ENCODE measurements at places on chromosomes 5 and 9. TPM values are rescaled to one million over a fixed set of nuclear protein-coding genes. Genes with fewer than 3 reads are reported as not detected.

DNA sequence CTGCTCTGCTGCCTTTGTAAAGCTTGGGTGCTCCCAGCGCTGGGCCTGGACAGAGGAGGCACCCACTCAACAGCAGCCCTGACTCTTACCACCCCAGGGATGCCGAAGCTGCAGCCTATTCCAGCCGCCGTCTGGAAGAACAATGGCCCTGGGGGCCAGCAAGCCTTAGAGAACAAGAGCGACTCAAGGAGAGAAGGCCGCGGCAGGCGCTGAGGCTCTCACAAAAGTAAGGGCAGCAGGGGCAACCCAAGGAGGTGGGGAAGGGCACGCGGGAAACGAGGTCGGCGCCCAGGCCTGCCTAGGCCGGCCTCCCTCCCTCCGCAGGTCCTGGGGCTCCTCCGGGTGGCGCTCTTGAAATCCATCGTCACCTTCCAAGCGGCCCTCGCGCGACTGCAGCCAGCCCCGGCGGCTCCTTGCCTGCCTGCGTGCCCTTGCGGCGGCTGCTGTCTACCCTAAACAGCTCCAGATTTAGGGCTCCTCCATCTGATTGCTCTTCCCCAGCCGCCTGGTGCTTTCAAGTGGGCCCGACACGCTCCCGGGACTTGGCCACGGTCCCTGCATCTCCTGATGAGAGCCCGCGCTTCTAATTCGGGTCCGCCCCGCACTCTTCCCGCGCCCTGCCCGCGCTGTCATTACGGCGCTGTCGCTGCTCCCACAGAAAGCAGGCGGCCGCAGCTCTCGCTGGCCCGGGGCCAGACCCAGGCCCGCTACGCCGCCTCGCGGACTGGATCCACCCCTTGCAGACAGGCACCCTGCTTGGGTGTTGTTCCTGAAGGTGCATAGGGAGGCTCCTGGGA is 213.3 kb downstream of the SEMA6A start:
- H3K36me3 ChIP-seq: no peaks in the 10 kb centered on the region
- peak overlapping the region; percentile 16 for H3K4me3 ChIP-seq
- DNase-seq: peak; percentile 68
- peak overlapping the region; percentile 44 for H3K27ac ChIP-seq
- H3K27me3 ChIP-seq: no peaks in the 10 kb centered on the region

DNA sequence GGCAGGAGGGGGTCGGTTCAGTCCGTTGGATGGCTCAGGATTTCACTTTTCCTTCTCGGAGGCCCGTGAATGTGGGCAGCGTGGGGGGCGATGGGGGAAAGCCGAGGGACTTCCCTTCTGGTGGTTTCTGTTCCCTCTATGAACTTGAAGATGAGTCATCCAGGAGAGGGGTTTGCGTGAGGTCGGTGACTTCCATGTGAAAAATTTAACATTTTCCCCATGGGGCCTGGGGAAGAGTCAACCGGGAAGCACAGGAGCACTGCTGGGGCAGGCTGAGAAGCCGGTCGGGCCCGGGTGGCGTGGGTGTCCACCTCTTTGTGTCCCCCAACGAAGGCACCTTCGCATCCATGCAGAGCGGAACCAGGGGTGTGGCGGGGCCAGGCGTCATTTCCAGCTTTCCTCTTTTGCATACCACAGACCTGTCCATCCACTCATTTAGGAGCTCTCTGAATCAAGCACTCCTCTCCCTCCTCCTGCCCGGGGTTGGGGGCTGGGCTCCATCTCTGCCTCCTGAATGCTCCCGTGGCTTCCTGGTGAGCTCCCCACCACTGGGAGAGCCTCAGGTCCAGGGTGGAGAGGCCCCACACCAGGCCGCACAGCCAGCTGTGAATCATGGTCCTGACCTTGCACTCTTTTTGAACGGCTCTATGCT is 68.4 kb downstream of the ANKRD33B start:
- H3K4me1 ChIP-seq: peaks cover 10% of the 10 kb centered on the region
- H3K27ac ChIP-seq: no peak overlapping the region
- H3K36me3 ChIP-seq: no peaks in the 10 kb centered on the region
- DNase-seq: no peak
- no peak overlapping the region for H3K4me3 ChIP-seq

DNA sequence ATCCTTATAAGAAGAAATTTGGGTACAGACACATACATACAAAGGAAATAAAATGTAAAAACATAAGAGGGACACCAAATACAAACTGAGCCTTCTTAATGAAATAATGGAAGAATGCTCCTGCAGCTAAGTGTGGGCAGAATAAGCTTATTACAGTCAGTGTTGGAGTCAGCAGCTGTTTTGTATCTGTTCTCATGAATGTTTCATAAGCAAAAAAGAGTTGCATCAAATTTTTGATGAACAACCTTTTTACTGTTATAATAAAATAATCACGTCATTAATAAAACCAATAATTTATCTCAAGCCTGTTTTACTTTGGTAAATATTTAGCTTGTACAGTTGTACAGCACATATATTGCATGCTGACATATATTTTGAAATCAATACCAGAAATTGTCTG is 545.6 kb downstream of the LRRC70 start:
- no peak overlapping the region for H3K4me3 ChIP-seq
- DNase-seq: no peak
- no peaks in the 10 kb centered on the region for H3K4me1 ChIP-seq
- no peaks in the 10 kb centered on the region for H3K36me3 ChIP-seq
- H3K27me3 ChIP-seq: no peaks in the 10 kb centered on the region
- H3K27ac ChIP-seq: no peak overlapping the region

DNA sequence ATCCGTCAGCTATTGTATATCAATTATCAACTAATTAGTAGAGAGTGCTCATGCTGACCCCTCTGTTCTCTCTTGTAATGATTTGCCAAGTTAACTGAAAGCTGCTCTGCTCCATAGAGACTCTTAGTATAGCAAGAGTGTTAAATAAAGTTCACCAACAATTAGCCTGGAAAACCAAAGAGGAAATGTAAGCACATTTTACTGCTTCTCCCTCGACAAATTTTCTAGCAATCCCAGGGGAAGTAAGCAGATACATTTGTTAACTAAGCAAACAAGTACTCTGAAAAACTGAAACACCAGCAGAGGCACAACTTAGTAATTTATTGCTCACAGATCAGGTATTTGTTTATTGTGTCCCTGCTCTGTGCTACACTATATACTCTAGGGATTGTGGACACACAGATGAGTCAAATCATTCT is 162.2 kb downstream of the GLIS3 start:
- H3K4me1 ChIP-seq: no peaks in the 10 kb centered on the region
- no peak for DNase-seq
- H3K4me3 ChIP-seq: no peak overlapping the region
- no peaks in the 10 kb centered on the region for H3K27me3 ChIP-seq

DNA sequence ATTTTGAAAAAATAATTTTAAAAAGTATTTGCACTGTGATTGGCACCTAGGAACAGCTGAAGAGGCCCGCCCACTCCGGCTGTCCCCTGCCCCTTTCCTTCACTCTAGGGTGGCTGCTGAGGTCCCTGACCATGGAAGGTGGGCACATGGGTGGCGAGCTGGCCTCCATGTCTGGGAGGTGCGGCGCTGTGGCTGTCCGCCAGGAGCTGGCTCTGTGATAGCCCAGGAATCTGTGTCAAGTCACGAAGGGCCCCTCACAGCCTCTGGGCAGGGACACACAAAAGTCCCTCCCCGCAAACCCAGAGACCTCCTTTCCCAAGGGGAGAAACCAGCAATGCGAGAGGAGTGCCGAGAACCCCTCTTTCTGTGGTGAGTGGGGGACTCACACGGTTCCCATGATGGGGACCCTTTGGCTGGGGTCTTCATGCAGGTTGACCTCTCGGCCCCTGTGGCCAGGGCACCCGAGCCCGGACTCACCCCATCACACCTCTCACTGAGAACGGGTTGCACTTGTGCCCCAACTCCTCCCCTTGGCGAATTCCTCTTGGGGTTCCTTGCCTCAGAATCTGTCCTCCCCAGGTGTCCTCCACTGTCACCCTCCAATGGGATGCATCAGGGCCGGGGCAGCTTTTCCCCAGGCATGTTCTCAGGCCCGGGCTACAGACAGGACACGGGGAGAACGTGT is 168.0 kb downstream of the GAPVD1 start:
- no peaks in the 10 kb centered on the region for H3K4me1 ChIP-seq
- H3K27ac ChIP-seq: no peak overlapping the region
- H3K4me3 ChIP-seq: no peak overlapping the region
- H3K27me3 ChIP-seq: no peaks in the 10 kb centered on the region

DNA sequence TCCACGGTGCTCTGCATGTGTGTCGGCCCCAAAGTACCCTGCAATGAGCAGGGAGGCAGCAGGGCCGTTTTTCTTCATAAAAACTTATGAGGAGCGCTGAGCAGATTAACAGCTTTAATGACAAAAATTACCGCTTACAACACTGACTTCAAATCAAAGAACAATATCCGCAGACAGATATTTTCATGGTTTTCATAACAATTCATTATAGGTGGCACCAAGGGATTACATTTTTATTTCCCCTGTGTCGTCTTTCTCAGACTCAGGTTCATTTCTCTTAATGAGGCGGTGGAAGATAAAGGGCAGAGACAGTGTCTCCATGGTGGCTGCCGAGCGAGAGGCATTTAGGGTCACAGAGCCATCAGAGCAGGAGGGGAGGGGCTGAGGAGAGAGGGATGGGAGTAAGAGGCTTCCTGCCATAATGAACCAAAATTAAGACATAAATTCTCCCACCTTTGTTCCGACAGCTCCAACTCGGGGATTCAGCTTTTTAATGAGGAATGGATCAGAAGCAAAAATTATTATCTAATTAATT is 240.7 kb upstream of the CLINT1 start:
- no peaks in the 10 kb centered on the region for H3K27me3 ChIP-seq
- H3K36me3 ChIP-seq: no peaks in the 10 kb centered on the region
- no peak overlapping the region for H3K4me3 ChIP-seq

DNA sequence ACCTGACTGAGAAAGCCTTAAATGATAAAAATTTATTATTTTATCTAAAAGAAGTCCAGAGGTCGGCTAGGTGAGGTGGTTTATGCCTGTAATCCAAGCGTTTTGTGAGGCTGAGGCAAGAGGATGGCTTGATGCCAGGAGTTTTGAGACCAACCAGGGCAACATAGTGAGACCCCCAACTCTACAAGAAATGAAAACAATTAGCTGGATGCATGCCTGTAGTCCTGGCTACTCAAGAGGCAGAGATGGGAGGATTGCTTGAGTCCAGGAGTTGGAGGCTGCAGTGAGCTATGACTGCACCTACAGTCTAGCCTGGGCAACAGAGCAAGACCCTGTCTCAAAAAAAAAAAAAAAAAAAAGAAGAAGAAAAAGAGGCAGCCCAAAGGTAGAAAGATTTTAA is 179.9 kb upstream of the KIF2A start:
- no peak overlapping the region for H3K4me3 ChIP-seq
- no peaks in the 10 kb centered on the region for H3K36me3 ChIP-seq
- DNase-seq: no peak
- no peaks in the 10 kb centered on the region for H3K27me3 ChIP-seq
- H3K27ac ChIP-seq: no peak overlapping the region
- H3K4me1 ChIP-seq: no peaks in the 10 kb centered on the region

DNA sequence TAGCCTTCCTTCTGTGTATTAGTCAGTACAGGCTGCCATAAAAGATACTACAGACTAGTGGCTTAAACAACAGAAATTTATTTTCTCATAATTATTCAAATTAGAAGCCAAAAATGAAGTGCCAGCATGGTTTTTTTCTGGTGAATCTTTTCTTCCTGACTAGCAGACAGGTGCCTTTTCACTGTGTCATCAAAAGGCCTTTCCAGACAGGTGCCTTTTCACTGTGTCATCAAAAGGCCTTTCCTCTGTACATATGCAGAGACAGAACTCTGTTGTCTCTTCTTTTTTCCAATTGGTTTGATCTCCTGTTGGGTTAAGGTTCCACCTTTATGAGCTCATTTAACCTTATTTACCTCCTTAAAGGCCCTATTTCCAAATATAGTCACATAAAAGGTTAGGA is 599.9 kb downstream of the ISL1 start:
- no peaks in the 10 kb centered on the region for H3K27me3 ChIP-seq
- H3K36me3 ChIP-seq: no peaks in the 10 kb centered on the region
- no peaks in the 10 kb centered on the region for H3K4me1 ChIP-seq
- no peak overlapping the region for H3K27ac ChIP-seq

GRCh38 chr5:111735583-111736270 is 21.3 kb downstream of the NREP start:
- H3K27me3 ChIP-seq: no peaks in the 10 kb centered on the region
- no peaks in the 10 kb centered on the region for H3K36me3 ChIP-seq
- DNase-seq: no peak
- H3K27ac ChIP-seq: no peak overlapping the region
- no peaks in the 10 kb centered on the region for H3K4me1 ChIP-seq

- no peaks in the 10 kb centered on the region for H3K4me1 ChIP-seq
- H3K4me3 ChIP-seq: no peak overlapping the region
- H3K27ac ChIP-seq: no peak overlapping the region
- H3K27me3 ChIP-seq: no peaks in the 10 kb centered on the region
Measured at GRCh38 chr9:121929893-121930875, 162.9 kb downstream of the TTLL11 start.

DNA sequence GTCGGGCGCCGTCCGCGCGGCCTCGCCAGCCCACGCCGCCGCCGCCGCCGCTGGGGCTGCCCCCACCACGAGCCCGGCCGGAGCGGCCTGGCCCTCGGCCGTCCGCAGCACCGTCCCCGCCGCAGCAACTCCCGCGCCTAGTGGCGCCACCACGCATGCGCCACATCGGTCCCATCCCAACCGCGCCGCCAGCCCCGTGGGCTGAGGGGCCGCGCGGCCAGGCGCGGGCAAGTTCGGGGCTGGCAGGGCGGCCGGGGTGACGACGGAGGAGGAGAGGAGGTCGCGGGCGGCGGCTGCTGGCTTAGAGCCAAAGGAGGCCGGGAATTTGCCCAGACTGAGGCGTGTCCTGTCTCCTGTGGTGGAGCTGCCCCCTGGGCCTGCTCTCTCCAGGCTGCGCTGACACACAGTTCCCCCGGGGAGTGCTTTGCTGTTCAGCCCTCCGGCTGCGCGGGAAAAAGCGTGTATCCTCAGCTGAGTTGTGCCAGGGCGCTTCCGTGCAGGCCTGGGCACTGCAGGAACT is at the start of gene TUSC1:
Gene TUSC1 (minus strand): TSS at position 298 of the 520 bp plus-strand sequence. CDS start 132 bp downstream, at position 166.
- peak; percentile 90 for DNase-seq
- no peaks in the 10 kb centered on the region for H3K36me3 ChIP-seq
- peak within 1 kb of the TSS; percentile 89 for H3K4me3 ChIP-seq
- peaks cover 16% of the 10 kb centered on the region for H3K4me1 ChIP-seq

DNA sequence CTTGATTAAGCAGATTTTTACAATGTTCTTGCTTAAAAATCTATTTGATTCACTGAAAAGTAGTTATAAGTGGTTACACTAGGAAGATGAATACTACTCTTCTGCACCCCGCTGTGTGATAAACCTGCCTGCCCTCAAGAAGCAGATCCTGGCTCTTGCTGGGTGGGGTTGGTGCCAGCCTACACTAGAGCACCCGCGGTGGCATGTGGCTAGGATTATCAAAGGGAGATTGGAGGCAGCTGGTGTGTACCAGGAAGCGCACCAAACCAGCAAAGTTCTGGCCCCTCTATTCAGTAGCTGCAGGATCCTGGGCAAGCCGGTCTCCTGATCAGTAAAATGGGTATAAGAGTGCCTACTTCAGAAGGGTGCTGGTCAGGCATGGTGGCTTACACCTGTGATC is 43.5 kb downstream of the PRLR start:
- H3K27me3 ChIP-seq: no peaks in the 10 kb centered on the region
- no peaks in the 10 kb centered on the region for H3K36me3 ChIP-seq
- H3K4me3 ChIP-seq: no peak overlapping the region

GRCh38 chr5:98349251-98349989 is 424.0 kb upstream of the RGMB start:
- no peak for DNase-seq
- no peaks in the 10 kb centered on the region for H3K36me3 ChIP-seq
- H3K4me1 ChIP-seq: no peaks in the 10 kb centered on the region

The HAPLN1 gene
- total RNA-seq: 0.12 TPM

The CDC20B gene
- total RNA-seq: not detected

The MCC gene
- 28.8 TPM for total RNA-seq

The NRARP gene
- 5.6 TPM for total RNA-seq

The OR1B1 gene
- total RNA-seq: not detected

The SUSD3 gene
- total RNA-seq: 11.8 TPM

Measured in right atrium auricular region (tissue), 2 donors.